ENCODE measurements at places on chromosomes 2 and 18.

GRCh38 chr18:75802681-75803080, 375.2 kb upstream of the SMIM21 start:
- DNase-seq, result no peak

DNA sequence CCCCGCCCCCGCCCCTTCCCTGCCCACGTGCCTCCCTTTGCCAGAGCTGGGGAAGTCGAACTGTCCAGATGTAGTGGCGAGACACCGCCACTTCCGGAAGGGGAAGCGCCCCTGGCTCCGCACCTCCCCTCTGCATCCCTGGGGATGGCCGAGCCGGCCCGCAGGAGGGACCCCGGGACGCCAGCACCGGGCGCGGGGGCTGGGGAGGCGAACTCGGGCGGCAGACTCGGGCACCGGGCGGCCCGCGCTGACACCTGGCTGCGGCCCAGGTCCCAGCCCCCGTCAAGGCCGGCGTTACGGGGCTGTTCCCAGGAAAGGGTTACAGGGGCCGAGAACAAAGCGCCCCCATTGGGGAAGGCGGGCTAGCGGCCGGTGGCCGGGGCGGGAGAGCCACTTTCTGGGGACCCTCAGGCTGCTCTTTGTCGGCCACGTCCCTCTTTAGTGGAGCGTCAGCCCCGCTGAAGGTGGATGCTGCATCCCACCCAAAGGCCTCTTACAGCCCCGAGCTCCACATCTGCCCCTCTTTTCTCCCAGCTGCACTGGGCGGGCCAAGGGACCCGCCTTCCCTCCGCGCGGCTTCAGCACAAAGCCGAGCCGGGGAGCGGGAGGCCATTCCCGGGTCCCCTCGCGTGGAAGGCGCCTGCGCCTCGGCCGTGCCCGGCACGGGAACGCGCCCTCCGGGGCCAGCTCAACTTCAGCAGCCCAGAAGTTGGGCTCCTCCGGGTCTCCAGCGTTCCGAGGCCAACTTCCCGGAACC, 1.3 kb downstream of the SDC1 start:
- DNase-seq, result no peak

DNA sequence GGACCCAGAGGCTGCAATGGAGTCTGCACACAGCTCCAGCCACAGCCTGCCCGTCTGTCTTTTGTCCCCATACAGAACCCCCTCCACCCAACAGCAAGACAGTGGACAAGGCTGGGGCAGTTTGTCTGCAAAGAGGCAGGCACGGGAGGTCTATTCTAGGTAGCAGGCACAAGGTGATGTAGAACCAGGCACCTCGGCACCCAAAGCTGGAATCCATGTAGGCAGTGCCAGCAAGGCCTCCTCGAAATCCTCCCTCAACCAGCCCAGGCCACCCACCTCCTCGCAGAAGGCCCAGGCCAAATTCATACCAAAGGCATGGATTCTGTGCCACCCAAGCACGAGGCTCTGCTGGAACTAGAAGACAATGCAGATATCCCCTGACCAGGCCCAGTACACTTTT, 179.2 kb downstream of the TNS1 start:
- DNase-seq, result no peak

DNA sequence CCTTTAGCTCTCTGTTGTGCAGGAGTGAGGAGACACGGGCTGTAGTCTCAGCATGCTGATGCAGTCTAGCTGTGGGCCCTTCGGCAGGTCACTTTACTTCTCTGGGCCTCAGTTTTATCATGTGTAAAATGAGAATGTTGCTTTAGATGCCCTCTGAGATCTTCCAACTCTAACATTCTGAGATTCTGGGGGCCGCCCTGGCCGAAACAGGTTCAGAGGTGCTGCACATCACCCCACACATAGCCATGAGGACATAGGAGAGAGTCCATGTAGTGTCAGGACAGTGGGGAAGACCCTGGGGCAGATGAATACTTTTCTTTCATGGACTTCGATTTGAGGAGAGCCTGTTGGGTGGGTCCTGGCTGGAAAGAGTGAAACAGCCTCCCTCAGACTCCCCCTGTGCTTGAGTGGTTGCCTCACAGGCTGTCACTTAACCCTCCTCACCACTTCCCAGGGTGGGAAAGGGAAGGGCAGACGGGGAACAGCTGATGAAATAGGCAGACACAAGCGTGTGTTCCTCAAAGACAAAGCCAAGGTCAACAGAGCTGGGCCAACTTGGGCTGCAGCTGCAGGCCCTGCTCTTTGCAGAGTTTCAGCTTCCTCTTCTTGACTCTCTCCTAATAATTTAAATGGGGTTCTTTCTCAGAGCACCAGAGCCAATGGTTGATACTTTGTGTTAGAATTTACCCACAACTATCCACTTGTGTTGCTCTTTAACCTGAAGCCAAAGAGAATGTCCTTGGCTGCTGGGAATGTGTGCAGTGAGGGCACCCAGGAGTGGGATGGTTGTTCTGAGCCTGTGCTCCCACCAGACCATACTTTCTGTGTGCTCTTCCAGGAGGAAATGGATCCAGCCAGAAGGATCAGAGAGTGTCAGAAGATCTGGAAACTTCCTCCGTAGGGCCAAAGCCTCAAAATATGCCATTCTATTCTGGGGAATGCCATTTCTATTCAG, 14.7 kb upstream of the MRPL33 start:
- peak; percentile 40 for DNase-seq

GRCh38 chr2:207879536-207879935, 109.8 kb upstream of the FZD5 start:
- no peak for DNase-seq

DNA sequence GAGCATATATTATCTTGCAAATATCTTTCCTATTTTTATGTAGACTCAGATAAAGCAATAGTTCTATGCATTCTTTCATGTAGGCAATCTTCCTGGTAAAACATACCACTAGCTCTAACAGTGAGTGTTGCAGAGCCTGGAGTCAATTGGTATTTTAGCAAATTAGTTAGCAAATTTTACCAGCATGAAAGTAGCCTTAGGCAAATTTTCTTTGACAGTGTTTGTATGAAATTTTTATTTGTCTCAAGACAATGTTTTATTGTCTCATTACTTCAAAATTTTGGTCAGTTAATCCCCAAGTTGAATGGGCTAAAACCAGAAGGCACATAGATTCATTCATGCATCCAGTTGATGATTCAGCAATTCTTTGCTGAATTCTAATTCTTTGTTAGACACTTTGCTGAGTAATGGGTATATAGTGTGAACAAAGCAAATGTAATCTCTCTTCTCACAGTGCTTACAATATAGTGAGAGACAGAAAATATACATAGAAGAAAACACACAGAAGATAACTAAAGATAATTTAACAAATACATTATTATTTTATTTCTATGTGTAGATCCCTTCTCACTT, 27.1 kb downstream of the SLC38A11 start:
- DNase-seq, result no peak

DNA sequence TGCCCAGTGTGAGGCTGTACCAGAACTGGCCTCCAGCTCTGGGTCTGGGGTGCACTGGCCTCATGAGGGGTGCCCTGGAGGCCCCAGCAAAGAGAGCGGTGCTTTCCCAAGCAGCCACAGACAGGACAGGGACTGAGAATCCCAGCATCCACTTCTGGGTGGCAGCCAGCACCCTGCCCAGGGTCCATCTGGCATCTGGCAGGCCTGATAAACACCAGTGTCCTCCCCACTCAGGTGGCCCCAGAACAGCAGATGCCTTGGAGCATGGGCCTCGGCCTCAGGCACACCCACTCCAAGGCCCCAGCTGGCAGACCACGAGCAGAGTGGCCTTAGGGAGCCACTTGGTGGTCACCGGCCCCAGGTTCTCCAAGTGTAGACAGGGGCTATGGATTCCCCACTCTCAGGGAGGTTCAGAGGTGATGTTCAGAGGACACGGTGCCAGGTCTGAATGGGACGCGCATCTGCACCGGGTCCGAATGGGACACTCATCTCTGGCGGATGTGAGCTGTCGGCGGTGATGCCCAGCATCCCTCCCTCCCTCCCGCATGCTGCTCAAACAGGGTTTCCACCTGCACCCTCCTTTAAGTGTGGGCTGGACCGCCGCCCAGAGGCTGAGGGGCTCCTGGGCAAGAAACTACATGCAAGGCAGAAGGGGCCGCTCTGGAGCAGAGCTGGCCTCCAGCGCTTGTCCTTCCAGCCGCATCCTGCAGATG, 82.2 kb upstream of the GPC1 start:
- DNase-seq, result no peak
